GM18507 (cell line): ENCODE measurements at places on chromosomes 7 and 10.

DNA sequence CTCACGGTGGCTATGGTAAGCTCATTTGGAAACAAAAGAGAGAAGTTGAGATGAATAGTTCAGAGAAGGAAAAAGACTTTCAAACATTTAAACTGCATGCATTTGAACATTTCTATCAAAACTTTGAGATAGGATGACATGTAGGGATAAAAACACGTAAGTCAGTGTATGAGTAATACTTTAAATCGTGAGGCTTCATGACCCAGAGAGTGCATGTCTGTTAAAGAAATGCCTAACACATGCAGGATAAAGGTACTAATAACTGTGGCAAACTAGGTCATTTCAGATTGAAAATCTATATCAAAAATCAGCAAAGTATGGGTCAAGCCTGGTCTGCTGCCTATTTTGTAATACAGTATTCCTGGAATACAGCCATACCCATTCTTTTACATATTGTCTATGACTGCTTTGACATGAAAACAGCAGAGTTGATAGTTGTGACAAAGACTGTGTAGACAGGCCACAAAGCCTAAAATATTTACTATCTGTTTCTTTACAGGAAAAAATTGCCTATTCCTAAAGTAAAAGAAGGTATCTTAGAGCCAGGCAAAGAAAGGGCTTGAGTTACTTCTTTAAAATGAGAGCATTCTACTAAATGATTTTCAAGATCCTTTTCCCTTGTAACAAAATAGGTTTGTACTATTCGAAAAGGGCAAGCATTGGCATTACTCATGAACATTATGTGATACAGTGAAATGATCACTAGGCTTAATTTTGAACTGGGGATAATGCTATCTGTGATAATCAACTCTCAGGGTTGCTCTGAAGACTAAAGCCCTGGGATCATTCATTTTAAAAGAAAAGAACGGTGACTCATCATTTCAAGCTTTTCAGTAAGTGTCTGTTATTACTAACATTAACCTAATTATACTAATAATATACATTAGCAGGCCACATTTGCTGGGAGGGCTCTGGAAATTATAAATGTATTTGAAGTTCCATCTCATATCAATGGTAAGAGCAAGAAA is 185.9 kb downstream of the CRPPA start:
- DNase-seq = no peak

- no peak for DNase-seq
These were observed 41.6 kb downstream of the PDSS1 start for GRCh38 chr10:26739071-26739631.

GRCh38 chr10:101950213-101950612 is 105.8 kb downstream of the ARMH3 start:
- no peak for DNase-seq

GRCh38 chr7:16494955-16495719 is 29.6 kb upstream of the SOSTDC1 start:
- no peak for DNase-seq

- DNase-seq = no peak
These were observed 32.7 kb downstream of the SNX8 start for GRCh38 chr7:2281541-2281940.

- DNase-seq = no peak
These were observed 435.8 kb downstream of the EXOC4 start for GRCh38 chr7:133688483-133689239.

- DNase-seq = no peak
These were observed 137.4 kb downstream of the GLI3 start for GRCh38 chr7:42099470-42100155.

- no peak for DNase-seq
These were observed 346.1 kb upstream of the ANKRD30A start for GRCh38 chr10:36779238-36779846.

DNA sequence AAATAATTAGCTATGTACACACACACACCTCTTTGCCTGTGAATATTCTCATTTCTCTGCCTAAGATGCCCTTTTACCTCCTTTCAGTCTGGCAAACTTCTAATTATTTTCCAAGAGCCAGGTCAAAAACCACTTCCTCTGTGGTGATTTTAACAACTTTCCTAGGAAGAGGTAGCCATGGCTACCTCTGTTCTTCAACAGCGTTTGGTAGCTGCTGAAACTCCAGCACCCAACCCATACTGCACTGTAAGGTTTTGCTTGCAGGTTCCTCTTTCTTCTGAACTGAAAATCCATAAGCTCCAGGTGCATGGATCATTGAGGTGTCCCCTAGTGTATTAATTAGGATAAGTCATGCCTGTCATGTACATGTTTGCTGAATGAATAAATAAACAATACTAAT is 25.6 kb downstream of the NRCAM start:
- DNase-seq = no peak

DNA sequence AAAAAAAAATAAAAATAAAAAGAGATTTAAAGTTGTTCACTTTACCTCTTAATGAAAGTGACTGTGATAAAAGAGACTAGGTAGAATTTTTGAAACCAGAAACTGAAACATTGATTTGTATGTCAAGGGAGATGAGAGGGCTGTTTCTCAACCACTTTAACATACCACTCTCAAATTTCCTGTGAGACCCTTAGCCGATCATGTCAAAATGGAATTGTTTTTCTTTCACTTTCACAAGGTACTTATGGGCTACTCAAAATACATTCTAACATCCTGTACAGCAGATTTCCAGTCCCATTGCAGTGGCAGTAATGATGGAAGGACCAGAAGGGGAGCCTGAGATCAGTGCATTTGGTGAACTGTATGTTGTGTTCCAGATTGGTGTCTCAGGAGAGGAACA is 261.2 kb downstream of the PPP1R3A start:
- no peak for DNase-seq

DNA sequence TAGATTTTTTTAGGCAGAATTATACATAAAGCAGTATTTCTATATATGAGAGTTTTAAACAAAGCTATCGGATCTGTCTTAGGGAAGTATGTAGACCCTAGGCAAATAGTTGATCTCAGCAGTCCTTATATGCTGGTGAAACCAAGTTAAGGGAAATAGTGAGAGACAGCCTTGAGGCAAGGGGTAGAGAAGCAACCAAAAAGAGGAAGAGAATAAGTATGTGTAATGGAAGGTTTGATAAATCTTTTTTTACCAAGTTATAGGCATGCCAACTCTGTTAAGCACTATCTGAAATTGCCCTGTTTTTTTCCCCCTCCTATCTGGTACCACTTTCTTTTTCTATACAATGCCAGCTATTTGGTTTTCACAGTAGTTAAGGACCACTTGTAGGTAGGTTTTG is 19.9 kb downstream of the SPAG6 start:
- no peak for DNase-seq

- DNase-seq = no peak
These were observed 143.3 kb upstream of the TNS3 start for GRCh38 chr7:47725031-47725780.

DNA sequence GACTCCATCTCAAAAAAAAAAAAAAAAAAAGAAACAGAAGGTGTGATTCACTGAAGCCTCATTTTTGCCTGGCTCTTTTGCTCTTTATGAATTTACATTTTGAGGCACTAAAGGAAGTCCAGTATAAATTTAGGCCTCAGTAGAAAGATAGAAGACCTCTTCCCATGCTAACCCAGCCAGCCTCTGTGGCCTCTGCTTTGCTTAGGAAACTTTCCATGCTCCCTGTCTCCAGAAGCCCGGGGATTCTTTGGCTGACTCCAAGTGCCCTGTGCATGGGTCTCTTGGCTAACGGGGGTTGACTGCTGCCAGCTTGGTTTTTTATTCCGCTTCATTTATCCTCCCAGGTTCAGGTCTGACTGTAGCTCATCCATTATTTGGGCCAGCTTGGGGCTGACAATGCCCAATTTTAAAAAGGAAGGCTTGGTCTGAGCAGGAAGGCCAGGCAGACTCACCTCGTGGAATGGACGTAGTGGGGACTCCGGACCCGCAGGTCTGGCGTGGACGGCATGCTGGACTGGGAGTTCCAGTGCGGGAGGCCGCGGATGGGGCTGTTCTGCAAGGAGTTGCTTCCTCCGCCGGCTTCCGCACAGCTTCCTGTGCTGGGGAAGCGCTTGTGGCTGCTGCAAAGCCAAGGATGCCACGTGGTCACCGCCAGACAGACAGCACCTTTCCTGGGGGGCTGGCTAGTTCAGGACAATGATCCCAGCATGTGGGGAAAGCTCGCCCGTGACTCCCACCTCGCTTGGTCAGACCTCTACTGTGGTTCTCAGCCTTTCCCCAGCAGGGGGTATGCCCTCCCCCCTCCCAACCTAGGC is 72.3 kb downstream of the PRPF18 start:
- DNase-seq = no peak

DNA sequence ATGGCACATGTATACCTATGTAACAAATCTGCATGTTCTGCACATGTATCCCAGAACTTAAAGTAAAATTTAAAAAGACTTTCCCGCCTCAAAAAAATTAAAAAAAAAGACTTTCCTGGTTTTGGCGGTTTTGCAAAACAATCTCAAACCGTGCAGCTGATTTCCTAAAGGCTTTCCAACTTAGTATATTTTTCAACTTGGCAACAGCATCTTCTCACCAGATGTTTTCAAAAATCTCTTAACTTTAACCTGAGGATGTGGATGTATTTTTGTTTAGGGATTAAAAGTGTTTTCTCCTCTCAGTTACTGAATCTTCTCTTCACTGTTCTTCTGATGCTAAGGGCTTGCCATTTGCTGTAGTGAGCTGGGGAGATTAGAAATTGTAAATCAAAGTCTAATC is 96.5 kb upstream of the PLPP4 start:
- no peak for DNase-seq

GRCh38 chr10:118698421-118698820 is 56.3 kb downstream of the CACUL1 start:
- peak; percentile 14 for DNase-seq

DNA sequence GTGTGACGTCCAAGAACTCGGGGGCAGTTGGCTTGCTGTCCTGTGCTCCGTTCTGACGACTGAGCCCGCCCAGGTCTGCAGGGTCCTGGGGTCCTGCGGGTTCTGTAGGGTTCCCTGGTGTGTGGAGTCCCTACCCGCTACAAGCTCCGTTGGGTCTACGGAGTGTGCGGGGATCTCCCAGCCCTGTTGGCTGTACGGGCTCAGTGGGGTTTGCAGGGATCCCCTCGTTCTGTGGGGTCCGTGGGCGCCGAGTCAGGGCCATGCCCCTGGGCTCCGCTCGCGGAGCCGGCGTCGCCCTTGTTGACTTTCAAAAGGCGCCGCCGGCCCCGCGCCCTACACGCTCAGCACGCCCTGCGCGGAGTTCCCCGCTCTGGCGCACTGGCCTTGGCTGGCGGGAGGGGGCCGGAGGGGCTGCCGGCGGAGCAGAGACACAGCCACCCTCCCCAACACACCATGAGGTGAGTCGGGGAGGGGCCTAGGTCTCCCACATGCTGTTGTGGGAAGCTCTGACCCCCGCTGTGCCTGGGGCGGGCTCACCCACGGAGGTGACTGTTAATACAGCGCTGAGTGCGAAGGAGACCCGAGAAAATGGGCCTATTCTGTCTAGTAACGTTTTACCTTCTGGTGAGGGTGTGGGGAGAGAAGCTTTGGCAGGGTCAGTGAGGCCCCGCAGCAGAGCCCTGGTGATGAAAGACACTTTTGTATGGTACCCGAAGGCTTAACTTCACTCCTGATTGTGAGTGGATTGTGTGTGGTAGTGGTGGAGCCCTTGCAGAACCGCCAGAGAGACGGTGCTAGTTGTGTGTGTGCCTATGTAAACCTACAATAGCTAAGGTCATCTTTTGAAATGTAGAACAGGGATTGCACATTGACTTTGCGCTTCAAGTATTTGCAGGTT is 8.1 kb downstream of the TASOR2 start:
- no peak for DNase-seq

GRCh38 chr7:100465299-100465698 is 1.2 kb upstream of the SPACDR start:
- no peak for DNase-seq

DNA sequence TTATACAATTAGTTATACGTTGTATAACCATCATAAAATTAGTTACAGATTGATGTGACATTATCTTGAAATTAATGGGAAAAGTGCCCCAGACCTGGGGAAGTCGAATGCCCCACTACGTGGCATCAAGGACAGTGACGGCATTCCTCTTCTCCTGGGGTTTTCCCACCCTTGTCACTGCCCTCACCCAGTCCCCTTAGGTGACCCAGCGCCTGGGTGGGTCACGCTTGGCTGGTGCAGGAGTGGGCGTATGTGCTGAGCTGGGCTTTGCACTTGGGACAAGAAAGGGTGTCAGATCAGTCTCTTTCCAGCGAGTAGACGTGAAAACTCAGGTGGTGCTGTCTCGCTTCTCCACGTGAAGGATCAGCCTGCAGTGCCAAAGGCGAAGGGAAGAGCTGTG is 7.6 kb downstream of the FOXK1 start:
- DNase-seq = no peak

DNA sequence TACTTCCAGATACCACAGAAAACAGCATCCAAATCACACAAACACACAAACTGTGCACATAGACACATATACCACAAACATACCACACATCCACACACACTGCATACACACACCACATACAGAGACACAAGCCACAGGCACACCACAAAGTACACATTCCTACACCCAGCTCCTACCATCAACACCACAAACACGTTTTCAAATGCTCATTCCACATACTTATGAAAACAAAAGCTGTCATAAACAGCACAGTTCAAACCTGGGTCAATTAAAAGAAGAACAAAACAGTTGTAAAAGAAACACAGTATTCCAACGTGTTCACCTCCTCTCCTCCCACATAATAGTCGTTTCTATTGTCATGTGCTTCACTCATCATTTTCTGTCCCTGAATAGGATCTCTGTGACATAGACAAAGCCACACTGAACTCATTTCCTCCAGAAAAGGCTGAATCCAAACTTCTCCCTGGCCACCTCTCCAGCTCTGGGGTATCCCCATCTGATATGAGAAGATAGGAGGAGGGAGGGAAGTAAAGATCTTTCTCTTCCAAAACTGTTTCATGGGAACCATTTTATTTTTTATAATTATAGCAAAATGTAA is 89.2 kb downstream of the CXCL12 start:
- no peak for DNase-seq

- DNase-seq = no peak
These were observed 1.4 kb downstream of the ZMIZ1 start for GRCh38 chr10:79070081-79070605.

DNA sequence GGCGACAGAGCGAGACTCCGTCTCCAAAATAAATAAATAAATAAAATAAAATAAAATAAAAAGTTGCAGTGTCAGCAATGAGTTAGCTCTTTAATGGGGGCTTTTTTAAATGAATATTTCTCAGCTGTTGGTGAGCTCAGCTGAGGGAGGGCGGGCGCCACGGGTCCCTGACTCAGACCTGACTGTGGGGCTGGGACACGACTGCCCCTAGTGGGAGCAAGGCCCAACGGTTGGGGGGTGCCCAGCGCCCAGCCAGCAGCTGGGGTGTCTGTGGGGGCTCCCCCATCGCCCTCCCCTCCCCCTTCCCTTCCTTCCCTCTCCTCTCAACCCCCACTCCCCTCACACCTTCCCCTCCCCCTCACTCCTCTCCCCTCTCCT is 46.6 kb downstream of the PWWP2B start:
- DNase-seq = no peak

GRCh38 chr7:69173341-69173740 is 424.9 kb upstream of the AUTS2 start:
- no peak for DNase-seq

DNA sequence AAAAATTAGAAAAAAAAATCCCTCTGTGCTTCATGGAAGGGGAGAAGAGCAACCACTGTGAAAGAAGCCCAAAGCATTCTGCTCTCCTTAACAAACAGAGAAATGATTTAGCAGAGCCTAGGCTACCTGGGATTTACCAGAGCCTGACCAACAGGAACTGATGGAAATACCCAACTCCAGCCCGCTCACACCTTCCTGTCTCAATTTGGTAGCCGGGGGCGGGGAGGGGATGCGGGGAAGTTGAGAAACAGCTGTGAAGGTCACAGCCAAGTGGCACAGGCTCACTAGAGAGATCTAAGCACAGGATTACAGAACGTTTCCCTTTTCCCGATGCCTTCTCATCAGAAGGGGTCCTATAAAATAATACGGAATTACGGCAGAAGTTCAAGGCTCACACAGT is 17.6 kb downstream of the RSU1 start:
- no peak for DNase-seq
